ENCODE measurements at places on chromosomes 16 and 17.
A peak's percentile ranks its signal among the peaks of the same experiment; 100 is the strongest.

- DNase-seq = peak; percentile 47
Measured at GRCh38 chr16:9159839-9160550, 68.6 kb downstream of the HAPSTR1 start.

DNA sequence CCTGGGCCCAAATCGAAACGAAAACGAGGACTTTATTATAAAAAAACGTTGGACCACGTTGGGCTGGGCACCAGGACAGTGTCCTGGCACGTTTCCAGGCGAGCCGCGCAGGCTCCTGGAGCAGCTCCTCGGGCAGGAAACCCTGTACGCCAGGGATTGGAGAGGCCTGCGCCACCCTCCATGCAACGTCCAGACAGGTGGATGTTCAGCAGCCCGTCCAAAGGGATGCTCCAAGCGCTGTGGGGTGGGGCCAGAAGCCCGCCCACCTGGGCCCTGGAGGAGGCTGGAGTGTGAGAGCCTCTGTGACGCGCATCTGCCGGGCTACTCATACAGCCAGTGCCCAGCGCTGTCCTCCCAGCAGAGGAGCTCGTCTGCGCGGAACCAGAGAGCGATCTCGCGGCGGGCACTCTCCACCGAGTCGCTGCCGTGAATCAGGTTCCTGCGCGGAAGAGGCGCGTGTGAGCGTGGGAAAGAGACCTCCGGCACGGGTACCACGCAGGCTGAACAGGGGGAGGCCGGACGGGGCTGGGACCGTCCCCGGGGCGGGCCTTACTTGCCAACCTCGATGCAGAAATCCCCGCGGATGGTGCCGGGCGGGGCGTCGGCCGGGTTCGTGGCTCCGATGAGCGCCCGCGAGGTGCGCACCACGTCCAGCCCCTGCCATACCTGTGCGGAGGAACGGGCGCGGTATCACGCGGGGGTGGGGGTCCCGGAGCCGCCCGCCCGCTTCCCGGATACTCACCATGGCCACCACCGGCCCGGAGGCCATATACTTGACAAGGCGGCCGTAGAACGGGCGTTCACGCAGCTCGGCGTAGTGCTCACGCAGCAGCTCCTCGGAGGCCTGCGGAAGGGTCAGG lies 785 bp downstream of the NME3 start:
- DNase-seq = peak; percentile 47

DNA sequence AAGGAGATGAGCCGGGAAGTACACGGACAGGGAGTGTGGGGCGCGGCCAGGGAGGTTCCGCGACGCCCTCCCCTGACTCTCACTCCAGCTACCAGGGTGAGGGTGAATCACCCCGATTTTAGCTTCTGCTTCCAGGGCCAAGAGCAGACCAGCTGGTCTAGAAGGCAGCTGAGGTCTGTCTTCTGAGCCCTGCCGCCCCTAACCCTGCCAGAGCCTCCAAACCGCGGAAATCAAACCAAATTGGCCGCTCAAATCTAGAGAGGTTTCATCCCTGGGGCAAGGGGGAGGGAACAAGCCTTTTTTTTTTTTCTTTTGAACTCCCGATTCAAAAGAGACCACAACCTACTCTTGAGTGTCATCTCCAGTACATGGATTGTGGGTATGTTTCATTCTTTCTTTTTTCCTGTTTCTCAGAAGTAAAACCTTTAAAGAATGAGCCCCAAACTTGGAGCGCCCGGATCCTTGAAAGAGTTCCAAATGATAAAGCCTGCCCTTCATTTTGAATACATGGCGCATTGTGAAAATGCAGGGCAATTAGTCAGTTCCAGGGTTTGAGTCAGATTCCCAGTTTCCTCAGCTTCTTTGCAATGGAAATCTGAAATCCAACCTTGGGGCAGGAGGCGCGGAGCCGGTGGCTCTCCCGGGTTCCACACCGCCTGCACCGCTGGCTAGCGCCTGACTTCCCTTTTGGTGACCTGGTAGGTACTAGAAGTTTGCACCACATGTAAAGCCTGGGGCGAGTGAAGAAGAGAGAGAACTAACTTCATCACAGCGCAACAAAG lies 16.5 kb upstream of the ZFHX3 start:
- peak; percentile 91 for DNase-seq

GRCh38 chr17:81813371-81813684 lies 9.4 kb downstream of the GCGR start:
- DNase-seq = no peak

GRCh38 chr16:74578433-74578832 lies 28.5 kb downstream of the GLG1 start:
- no peak for DNase-seq

DNA sequence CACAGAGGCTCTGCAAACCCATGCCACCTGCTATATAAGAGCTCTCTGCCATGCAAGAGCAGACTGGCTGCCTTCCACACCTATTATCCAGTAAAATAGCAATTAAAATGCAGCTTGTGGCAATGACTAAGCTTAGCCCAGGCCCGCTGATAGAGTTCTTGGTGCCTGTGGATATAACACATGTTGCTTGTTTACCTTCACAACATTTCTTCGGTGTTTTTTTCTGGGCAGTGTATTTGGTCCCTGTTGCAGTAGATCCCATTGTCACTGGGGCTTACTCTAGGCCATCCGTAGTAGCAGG lies 63.5 kb downstream of the SPECC1 start:
- DNase-seq = no peak

DNA sequence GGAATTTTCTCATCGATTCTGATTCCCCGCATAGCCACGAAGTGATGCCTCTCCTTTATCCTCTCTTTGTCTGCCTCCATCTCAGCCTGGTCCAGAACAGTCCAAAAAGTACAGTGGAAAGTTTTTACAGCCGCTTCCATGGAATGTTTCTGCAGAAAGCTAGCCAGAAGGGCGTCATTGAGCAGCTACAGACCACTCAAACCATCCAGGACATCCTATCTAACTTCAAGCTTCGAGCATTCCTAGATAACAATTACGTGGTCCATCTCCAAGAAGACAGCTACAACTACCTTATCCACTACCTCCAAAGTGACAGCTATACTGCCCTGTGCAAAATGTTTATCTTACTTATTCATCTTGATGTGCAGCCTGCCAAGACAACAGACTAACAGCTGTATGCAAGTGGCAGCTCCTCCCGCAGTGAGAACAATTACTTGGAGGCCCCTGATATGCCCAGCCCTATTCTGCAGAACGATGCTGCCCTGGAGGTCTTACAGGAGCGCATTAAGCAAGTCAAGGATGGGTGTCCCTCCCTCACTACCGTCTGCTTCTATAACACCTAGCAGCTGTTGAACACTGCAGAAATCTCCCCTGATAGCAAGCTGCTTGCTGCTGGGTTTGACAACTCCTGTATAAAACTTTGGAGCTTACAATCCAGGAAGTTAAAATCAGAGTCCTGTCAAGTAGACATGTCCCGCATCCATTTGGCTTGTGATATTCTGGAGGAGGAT lies 38.9 kb downstream of the SLFN12L start:
- DNase-seq = no peak

DNA sequence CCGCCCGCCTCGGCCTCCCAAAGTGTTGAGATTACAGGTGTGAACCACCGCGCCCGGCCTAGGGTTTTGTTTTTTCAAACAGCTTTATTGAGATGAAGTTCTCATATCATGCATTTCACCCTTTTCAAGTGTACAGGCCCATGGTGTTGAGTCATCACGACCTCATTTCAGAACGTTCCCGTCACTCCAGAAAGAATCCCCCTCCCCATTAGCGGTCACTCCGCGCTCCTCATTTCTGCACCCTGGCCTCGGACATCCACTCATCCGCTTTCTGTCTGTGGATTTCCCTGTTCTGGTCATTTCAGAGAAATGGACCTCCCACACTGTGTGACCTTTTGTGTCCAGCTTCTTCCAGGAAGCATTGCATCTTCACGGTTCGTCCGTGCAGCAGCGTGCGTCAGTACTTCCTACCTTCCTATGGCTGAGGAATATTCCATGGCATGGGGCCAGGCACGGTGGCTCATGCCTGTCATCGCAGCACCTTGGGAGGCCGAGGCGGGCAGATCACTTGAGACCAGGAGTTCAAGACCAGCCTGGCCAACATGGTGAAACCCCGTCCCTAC lies 135.2 kb upstream of the GSE1 start:
- no peak for DNase-seq

- DNase-seq = no peak
Measured at GRCh38 chr16:67935101-67935401, 1.6 kb downstream of the PSMB10 start.

GRCh38 chr17:10147761-10148415 lies 50.5 kb downstream of the GAS7 start:
- no peak for DNase-seq

DNA sequence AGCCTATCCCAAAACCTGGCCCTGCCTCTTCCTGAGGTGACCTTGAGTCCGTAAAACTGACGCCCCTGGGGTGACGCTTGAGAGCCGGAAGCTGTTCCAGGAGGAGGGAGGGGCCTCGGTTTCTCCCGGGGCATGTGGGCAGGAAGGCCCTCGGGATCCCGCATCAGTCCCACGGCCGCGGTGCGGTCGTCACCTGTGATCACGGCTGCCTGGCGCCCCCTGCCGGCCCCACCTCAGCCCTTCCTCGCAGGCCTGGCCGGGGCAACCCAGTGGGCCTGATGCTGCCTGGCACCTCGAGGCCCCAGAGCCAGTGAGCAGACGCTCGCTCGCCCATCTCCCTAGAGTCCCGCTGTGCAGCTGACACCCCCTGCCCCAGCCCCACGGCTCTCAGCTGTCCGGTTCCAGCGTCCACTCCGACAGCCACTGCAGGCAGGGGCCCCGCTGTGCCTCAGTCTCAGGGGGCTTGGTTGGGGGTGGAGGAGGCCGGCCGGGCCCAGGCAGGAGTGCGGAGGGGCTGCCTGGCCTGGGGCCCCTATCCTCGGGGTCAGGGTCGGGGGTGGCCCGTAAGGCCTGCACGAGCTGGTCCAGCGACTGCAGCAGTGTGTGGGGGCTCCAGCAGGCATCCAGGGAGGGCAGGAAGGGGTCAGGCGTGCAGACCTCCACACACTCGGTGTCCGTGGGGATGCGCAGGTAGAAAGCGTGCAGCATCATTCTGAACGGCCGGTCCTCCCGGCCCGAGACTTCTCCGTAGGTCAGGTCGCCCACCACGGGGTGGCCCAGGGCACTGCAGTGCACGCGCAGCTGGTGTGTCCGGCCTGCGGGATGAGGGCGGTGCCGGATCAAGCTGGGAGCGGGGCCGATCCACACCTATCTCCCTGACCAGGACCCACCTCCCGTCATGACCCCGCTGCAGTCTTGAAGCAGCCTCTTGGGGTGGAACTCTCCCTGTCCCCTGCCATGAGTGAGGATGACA lies 2.3 kb downstream of the RPUSD1 start:
- DNase-seq = peak; percentile 41

DNA sequence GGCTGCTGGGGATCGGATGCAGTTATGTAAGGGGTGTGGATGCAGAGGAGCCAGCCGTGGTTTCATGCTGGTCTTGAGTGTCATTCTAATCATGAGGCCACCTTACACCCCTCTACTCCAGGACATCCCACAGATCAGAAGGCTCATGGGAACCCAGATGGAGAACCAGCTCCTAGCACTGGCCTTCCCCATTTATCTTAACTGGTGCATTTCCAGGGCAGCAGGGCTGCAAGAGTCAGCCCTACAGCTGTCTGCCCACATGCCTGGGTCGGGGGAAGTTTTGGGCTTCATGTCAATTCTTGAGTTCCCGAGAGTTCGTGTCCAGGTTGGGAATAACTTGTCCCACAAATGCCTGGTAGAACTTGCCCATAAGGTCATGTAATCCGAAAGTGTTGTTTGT lies 29.1 kb downstream of the RPTOR start:
- no peak for DNase-seq

DNA sequence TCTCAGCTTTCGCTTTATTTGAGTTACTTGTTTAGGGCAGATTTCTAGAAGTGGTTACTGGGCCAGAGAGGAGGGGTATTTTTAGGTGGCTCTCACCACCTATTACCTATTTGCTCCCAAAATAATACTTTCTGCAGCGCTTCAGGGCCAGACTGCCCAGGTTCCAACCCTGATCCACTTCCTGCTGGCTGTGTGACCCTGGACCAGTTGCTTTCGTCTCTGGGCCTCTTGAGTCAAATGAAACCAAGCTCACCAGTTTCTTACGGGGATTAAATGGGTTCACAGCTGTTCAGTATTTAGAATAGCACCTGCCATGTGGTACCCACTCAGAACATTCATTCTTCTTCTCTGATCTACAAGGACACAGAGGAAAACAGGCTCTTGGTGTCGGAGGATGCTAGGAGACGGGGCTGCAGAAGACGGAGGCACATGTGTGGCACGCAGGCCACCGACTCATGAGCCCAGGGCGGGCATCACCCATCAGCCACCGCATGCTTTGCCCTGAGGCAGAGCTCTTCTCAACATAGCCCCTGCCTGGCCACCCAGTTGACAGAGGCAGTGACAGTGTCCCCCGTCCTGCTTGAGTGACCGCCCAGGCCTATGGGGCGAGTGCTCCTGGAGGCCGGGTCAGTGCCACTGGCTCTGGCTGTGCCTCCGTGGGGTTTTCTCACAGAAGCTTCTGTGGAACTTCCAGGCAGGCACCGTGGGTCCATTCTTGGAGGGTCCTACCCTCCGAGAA lies 149.0 kb upstream of the PLCG2 start:
- DNase-seq = no peak

GRCh38 chr16:6570530-6570929 lies 762.1 kb upstream of the RBFOX1 start:
- DNase-seq = no peak

- peak; percentile 79 for DNase-seq
Measured at GRCh38 chr16:72530434-72530833, 358.5 kb upstream of the PMFBP1 start.

DNA sequence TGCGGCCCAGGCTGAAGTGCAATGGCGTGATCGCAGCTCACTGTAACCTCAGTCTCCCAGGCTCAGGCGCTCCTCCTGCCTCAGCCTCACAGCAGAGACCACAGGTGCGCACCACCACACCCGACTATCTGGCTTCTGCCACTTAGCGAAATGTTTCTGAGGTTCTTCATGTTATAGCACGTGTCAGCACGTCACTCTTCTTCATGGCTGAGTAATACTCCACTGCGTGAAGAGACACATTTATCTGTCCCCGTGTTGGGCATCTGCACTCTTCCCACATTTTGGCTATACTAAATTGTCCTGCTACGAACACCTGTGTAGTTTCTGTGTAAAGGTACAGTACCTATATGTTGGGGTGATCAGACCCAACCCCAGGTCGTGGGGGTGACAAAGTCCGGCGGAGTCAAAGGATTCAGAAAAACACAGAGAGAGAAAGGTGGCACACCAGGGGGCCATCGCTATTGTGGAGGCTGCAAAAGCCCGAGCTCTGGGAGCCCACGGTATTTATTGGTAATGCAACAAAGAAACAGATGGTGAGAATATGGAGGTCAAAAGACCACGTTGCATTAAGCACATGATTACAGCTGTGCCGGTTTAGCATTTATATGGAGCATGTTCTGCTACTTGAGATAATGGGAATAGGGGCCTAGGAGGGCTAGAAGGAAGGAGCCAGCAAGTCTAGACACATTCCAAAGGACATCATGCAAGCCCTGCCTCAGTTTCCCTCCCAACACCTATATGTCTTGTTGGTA lies 851 bp upstream of the DPEP1 start:
- DNase-seq = no peak

DNA sequence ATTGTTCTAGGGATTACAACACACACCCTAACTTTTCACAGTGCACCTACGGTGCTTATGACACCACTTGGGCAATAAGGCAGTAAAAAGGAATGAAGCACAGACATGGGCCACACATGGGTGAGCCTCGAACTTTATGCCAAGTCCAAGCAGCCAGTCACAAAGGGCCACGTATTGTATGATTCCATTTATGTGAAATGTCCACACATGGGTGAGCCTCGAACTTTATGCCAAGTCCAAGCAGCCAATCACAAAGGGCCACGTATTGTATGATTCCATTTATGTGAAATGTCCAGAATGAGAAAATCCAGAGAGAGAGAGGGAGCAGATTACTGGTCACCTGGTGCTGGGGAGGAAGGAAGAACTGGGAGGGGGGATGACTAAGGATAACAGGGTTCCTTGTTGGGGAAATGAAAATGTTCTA lies 22.2 kb downstream of the RMI2 start:
- peak; percentile 22 for DNase-seq

- no peak for DNase-seq
Measured at GRCh38 chr17:14428648-14429029, 127.8 kb downstream of the HS3ST3B1 start.
